ENCODE measurements at places on chromosomes 3 and 15.

GRCh38 chr3:151265866-151266265 lies 12.5 kb downstream of the P2RY14 start:
- no peak for DNase-seq

DNA sequence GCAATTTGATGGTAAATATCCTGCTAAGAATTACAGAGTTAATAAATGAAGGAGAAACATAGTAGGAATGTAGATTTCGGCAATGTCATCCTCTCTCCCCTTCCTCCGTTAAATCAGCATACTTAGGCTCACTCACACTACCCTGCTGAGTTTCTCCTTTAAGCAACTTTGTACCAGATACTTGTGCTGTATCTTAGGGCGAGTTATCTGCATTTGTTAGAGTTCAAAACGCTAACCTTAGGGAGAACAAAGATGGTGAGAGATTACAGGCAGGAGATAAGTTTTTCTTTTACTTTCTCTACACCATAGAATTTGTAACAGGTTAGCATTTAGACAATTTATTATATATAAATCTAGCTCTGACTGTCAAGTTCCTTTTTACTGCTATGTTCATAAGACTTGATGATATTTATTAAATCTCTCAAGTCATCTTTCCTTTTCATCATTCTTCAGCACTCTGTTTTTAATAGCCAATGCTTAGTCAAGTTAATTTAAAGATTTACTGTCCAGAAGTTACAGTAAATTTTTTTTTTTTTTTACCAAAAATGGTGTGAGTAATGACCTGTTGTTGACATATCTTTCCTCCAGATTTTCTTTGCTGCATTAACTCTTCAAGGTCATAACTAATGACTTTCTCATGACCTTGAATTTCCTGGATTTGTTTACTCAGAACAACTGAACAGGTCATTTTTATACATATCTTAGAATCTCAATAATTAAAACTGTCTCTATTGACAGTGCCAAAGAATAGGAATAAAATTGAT lies 22.2 kb downstream of the SUCNR1 start:
- DNase-seq: no peak

DNA sequence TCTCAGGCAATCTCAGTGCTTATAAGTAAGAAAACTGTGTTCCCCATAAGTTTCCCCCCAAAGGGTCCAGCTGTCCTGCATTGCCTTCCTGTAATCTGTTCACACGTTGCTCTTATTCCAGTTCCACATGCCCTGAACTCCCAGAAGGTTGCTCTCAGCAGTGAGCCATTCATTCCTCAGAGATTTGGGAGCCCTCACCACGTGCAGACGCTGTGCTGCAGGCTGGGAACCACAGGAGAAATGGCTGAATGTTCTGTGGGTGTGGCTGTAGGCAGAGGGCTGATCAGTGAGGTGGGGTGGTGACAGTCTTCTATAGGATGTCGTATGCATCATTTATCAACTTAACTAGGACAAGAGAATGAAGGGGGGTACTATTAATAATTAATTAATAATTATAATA lies 3.3 kb upstream of the THSD4 start:
- no peak for DNase-seq

GRCh38 chr15:23877502-23878412 lies 190.7 kb upstream of the NDN start:
- no peak for DNase-seq

DNA sequence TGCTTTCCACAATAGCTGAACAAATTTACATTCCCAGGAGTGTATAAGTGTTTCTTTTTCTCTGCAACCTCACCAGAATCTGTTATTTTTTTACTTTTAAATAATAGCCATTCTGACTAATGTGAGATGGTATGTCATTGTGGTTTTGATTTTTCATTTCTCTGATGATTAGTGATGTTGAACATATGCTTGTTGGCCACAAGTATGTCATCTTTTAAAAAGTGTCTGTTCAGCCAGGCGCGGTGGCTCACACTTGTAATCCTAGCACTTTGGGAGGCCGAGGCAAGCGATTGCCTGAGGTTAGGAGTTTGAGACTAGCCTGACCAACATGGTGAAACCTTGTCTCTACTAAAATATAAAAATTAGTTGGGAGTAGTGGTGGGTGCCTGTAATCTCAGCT lies 619.3 kb downstream of the SI start:
- DNase-seq: no peak

DNA sequence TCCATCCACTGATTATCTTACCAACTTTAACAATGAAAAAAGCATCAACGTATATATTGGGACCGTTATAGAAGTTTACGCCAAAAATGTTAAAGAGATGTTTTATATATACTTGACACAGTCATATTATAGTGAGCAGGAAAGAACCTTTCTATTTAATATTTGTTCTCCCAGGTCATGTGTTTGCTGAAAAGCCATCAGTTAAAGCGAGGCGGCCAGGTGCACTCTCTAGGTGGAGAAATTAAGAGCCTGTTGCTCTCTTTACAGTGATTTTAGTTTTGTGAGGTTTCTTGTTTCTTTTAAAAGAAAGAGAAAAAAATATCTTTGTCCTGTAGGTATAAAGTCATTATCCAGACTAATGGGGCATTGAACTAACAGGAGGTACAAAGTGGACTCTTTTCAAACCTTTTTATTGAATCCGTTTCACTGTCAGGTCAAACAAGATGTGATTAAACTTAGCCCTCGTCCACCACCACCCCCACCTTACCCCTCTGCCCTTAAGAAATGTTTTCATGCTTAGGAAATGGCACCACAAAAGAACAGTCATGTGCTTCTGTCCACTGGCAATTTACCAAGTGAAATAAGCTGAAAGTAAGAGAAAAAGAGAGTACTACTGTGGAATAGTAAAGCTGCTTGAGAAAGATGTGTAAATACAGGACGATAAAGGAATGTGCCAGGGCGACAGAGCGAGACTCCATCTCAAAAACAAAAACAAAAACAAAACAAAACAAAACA lies 279.9 kb downstream of the PTPRG start:
- no peak for DNase-seq

DNA sequence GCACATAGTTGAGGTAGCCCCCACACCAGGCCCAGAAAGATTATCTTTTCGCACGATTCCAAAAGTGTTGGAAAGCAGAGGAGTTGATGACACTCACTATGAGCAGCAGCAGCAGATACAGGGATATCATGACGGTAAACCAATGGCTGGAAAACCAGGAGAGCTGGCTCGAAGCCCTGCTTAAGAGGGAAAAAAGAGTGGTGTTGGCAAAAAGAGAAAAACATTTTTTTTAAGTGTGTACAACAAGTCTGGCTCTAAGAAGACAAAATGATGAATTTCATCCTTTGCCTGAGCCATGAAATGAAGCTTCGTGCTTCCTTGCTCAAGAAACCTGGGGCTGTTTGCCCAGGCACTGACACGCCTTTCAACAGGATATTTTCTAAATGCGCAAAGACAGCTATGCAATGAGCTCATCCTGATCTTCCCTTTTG lies 27.3 kb downstream of the PARP16 start:
- DNase-seq: no peak

DNA sequence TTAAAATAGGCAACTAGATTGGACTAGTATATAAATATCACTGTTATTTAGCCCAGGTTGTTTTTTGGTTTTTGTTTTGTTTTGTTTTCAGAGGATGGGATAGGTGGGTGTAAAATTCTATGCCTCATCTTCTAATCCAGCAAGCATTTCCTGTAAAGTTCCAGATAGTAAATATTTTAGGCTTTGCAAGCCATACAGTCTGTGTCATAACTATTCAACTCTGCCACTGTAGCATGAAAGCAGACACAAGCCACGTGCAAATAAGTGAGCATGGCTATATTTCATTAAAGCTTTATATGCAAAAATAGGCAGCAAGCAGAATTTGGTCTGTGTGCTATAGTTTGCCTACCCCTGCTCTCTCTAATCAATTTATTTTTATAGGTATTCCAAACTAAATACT lies 657.3 kb upstream of the TGFBR2 start:
- DNase-seq: no peak

Data from activated CD8-positive, alpha-beta memory T cell treated with anti-CD3 and anti-CD28 coated beads for 1 hour (primary cell).